Myocyte (in vitro differentiated cells): ENCODE measurements at places on chromosomes 12 and 14. TPM values are rescaled to one million over a fixed set of nuclear protein-coding genes. Genes with fewer than 3 reads are reported as not detected.

- no peak for DNase-seq
Observed at GRCh38 chr12:106062693-106063092, 76.1 kb downstream of the NUAK1 start.

DNA sequence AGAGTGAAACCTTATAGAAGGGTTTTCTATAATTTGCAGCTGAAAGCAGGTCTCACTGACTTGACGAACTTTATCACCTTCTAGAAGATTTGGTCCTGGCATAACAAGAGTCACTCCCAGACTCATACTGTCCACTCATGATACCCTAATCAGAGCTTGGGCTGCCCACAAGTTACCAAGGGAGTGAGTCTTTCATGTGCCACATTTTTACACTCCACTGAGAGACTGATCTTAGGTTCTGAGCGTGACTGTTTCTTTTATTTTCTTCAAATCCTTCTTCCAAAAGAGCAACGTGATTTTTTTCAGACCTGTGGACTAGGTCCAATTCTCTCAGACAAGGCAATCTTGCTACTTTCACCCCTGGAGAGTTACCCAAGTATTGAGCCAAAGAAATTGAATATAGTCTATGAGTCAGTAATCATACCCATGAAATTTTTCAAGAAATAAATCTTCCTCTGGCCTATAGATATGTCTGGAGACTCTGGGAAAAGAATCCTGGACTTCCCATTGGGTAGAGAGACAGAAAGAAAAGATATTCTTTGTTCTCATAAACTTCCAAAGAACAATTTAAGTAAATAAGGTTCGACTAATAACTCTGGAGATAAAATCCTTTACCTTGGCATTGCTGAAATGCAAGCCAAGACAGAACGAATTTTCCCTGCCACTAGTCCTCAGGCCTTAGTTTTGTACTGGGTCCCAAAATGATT lies 26.9 kb downstream of the SIX1 start:
- DNase-seq: peak; percentile 17

GRCh38 chr14:41062826-41063225 lies 543.9 kb upstream of the LRFN5 start:
- DNase-seq: no peak

DNA sequence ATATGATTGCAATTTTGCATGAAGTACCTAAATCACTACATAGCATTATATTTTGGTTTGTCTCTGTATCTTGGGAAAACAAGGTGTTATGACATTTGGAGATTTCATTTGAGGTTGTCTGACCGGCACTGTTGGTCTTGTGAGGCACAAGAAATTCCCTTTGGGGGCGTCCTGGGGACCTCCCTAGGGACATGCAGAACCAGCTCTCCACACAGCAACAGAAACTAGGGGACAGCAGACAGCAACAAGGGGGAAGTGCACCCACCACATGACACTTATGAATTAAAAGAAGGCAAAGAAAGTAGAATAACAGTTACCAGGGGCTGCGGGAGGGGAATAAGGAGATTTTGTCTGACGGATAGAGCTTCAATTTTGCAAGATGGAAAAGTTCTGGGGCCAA lies 14.4 kb downstream of the DDX54 start:
- DNase-seq: no peak

GRCh38 chr12:121996050-121996944 lies 25.4 kb upstream of the BCL7A start:
- no peak for DNase-seq

- no peak for DNase-seq
Observed at GRCh38 chr14:60641742-60642269, 7.5 kb downstream of the SIX1 start.

- peak; percentile 66 for DNase-seq
Observed at GRCh38 chr12:88643685-88644084, 63.4 kb upstream of the KITLG start.

DNA sequence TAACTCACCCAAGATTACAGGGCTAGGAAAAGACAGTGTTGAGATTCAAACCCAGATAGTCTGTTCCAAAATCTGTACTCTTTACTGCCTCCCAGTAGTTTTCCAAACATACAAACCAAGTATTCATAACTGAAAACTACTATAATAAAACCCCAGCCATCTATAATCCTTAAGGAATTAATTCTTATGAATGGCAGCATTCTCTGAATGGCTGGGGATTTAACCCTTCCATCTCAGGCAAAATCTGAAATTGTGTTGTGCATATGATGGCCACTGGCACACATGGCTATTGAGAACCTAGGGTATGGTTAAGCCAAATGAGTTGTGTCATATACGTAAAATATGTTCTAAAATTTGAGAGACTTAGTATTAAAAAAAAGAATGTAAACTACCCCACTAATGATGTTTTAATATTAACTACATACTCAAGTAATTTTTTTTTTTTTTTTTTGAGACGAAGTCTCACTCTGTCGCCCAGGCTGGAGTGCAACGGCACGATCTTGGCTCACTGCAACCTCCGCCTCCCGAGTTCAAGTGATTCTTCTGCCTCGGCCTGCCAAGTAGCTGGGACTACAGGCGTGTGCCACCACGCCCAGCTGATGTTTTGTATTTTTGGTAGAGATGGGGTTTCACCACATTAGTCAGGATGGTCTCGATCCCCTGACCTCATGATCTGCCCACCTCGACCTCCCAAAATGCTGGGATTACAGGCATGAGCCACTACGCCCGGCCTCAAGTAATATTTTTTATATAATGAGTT lies 16.7 kb downstream of the PPP1R13B start:
- no peak for DNase-seq

GRCh38 chr14:90582166-90582565 lies 185.3 kb downstream of the CALM1 start:
- DNase-seq: no peak

DNA sequence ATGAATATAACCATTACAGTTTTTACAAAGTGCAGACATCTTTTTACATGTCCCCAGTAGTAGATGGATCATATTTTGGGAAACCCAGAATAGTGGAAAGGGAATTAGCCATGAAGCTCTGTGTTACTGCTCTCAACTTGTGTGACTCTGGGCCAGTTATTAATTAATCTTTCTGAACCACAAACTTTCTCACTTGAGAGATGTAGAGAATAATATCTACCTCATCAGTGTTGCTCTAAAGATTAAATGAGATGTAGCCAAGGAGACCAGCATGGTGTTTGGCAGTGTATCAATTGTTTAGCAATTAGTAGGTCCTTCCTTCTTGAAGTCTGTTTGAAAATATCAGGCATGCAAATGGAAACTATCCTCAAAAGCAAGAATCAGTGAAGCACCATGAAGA lies 169.2 kb downstream of the TMTC2 start:
- no peak for DNase-seq

- no peak for DNase-seq
Observed at GRCh38 chr12:123723011-123723410, 10.9 kb downstream of the ATP6V0A2 start.

DNA sequence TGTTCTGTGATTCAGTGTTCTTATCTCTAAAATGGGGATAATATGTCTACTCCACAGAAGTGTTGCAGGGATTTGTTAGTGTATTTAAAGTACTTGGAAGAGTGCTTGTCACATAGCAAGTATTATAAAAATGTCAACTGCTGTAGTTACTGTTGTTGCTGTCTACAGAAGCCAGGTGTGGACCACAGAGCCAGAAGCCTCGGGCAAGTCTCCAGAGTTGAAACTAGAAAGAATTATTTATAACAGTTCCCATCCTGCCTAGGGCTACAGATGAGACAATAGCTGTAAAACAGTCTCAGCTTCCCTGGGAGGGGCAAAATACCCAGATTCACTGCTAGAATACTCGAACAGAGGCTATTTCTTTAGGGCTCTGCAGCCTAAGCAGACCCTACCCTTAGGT lies 55.4 kb upstream of the FUT8 start:
- DNase-seq: peak; percentile 89

DNA sequence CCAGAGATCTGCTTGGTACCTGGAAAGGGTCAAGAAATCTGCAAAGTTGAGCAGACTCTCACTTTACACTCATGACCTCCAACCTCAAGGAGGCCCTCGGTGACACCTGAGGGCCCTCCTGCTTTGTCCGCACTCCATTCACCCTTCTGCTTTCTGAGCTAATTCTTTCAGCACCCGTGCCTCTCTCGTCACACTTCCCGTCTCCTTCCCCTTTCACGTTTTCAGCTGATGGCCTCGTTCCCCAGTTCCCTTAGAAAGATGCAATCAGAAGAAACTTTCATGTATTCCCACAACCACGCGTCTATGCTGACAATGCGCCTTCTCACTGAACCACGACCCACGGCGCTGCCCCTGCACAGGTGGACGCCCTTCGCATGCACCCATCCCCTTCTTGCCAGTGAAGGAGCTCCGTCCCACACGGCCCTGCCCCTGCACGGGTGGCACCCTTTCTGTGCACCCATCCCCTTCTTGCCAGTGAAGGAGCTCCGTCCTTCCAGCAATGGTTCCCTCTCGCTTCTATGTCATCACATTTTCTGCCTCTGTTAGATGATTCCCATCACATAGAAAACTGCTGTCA lies 340.1 kb upstream of the FKBP4 start:
- no peak for DNase-seq

DNA sequence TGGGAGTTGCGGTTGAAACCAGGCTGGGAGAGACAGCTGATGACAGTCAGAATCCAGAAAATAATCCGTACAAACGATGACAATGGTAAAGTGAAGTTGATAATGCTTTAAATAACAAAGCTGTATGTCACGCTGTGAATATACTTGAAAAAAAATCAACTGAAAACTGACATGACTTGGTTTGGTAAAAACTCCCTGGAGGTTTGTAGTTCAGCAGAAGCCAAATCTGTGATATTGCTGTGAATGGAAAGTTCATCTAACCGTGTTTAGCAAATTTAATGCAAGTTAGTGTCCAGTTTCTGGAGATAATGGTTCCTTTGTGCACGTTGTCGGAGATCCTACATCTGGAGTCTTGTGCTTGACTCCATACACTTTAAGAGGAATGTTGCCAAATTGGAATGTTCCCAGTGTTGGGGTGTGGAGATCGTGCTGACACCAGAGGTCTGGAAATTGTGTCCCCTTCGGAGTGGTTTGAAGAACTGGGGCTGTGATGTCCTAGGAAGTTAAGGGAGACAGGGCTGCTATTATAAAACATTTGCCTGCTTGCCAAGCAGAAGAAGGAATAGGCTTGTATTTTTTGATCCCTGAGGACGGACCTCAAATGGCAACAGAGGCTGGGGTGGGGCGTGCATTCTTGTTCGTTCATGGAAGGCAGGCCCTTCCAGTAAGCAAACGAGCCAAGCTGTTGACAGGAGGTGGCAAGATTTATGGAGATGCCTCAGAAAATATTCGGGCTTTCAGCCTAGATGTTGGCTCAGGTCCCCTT lies 30.6 kb downstream of the PPFIBP1 start:
- peak; percentile 69 for DNase-seq

DNA sequence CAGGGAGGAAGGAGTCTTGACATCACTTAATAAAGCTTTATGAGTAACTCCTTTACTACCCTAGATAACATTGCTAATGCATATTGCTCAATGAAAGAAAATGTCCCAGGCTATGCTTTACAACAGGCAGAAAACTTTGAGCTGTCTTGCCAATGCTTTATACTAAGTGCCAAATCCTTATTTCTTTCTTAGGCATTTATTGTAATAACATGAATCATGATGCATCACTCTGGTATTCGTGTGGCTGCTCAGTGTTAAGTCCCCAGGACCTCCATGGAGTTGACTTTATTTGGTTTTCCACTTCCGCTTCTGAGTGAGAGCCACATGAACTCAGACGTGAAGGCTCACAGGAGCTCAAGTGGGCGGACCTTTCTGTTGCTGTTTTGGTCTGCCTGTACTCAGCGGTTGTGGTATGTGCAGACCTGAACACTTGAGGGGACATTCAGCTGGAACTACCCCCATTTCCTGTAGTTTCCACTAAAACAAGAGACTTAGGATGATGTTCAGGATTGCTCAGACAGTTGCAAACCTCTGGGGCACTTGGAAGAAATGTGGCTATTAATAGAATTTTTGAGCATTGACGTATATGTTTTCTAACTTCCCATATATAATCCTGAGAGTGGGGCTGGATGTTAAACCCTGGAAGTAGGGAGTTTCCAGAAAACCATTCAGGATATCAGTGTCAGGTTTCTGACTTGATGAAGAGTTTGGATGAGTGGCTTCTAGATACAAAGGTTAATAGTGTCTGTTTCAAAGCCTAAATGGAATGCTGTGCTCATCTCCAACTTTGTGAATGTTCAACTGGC lies 258.6 kb downstream of the MSRB3 start:
- peak; percentile 89 for DNase-seq

DNA sequence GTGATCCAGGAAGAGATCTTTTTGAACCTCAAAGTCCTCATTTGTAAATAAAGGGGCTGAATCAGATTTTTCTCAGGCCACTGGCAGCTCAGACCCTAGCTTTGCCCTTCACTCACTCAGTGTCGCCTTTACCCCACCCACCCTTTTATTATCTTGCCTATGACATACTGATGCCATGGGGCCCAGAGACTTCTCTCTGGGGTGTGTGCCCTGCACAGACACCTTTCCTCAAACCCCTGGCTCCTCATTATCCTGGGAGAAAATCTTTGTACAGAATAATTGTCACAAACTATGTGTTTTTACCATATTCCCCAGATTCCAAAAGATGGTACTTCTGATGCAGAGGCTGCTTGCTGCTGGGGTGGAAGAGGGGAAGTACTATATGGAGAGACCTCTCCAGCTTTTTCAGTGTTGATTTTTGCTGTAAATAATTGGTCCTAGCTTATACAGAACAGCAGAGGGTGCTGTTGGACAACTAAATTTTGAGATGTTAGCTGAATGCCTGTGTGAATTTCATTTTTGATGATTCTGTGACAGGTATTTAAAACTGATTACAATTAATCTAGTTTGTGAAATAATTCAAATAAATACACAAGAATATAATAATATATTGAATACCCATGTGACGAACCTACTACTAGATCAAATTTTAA lies 53.9 kb upstream of the DCD start:
- DNase-seq: peak; percentile 47

- no peak for DNase-seq
Observed at GRCh38 chr12:96831346-96831745, 75.7 kb upstream of the NEDD1 start.

GRCh38 chr12:127430401-127430800 lies 836.6 kb upstream of the TMEM132C start:
- no peak for DNase-seq

GRCh38 chr12:57181561-57182155 lies 34.2 kb upstream of the LRP1-AS start:
- DNase-seq: no peak

- no peak for DNase-seq
Observed at GRCh38 chr12:104175726-104176247, 37.8 kb upstream of the NFYB start.

- DNase-seq: no peak
Observed at GRCh38 chr12:38508246-38508645, 191.7 kb downstream of the ALG10B start.

GRCh38 chr12:14970473-14970872 lies 2.4 kb upstream of the PDE6H start:
- no peak for DNase-seq

GRCh38 chr12:19739195-19739776 lies 300.0 kb downstream of the AEBP2 start:
- peak; percentile 76 for DNase-seq

ESPL1 gene
- 0.36 and 0.53 TPM in 2 replicates for total RNA-seq

ARMH4 gene
- 1.1 and 1.4 TPM in 2 replicates for total RNA-seq

LTB4R2 gene
- 2.7 and 3.2 TPM in 2 replicates for total RNA-seq

TPH2 gene
- total RNA-seq: not detected in 2 replicates

DNAH10 gene
- 0.16 and 0.36 TPM in 2 replicates for total RNA-seq

GCH1 gene
- 2.2 and 2.5 TPM in 2 replicates for total RNA-seq

RHOJ gene
- not detected in 2 replicates for total RNA-seq

AVPR1A gene
- not detected in 2 replicates for total RNA-seq

ADAMTS20 gene
- total RNA-seq: 0.31 and 0.40 TPM in 2 replicates

C3AR1 gene
- 0.08 TPM in 1 of 2 replicates, not detected in the other for total RNA-seq

TMEM120B gene
- 25.2 and 25.3 TPM in 2 replicates for total RNA-seq
